GM12864 (cell line): ENCODE measurements at places on chromosomes 6 and 20.

GRCh38 chr6:122048570-122048969 lies 350.9 kb upstream of the HSF2 start:
- DNase-seq: no peak

DNA sequence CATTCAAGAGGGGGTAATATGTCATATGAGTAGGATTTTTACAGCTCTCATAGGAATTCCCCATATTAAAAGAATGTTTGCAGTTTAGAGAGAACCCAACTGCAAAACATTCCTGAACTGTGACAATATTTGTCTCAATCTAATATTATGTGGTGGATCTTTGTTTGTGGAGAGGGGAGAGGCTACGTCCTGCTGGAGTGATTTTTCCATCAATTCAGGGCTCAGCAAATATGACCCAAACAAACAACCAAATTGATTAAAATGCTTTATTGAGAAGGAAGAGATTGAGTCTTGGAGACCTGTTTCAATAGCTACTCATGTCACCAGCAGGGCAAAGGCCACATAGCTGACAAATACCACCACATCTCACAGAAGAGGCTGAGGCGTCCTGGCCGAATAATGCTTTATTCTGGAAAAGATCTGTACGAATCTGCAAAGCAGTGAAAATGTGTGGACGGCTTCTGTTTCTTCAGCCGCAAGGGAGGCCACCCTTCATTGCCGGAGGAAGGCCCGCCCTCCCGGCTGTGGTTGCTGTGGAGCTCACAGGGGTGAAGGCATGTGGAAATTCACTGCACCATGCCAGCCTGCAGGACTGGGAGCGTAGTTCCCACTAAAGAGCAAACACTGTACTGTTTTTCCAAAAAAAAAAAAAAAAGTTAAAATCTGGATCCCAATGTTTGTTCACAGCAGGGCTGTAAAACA lies 89.7 kb upstream of the QKI start:
- no peak for DNase-seq

GRCh38 chr20:63941282-63942081 lies 14.7 kb downstream of the UCKL1 start:
- no peak for DNase-seq

- no peak for DNase-seq
Observed at GRCh38 chr6:30397697-30398096, 52.7 kb downstream of the RPP21 start.

- no peak for DNase-seq
Observed at GRCh38 chr6:105609375-105609991, 206.6 kb upstream of the PREP start.

DNA sequence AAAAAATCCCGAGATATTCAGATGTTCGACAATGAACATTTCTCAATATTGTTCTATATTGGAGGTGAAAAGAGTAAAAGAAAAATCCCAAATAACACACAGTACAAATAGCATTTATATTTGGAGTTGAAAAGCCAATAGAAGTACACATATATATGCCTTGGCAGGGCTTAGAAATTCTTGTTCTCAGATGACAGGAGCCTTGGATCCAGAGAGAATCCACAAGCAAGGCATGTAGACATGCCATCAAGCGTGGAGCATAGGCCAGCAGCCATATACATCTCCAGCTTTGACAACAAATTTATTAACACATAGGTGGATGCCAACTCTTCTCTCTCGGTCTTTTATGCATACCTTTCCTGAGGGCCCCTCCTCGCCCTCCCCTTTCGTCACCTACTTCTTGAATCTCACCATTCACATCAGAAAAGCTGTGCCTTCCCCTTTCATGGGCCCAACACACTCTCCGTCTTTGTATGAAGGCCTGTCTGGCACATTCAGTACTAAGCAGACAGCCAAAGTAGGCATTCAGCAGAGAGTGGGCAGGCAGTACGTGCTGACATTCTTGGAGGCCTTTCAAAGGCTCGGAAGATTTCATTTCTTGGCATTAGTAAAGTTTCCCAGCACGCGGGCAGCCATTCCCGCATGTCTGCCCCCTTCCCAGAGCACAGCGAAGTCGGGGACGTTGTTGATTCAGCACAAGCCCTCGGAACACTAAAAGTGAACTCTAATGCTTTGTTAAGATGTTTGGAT lies 18.2 kb downstream of the NEDD9 start:
- no peak for DNase-seq

DNA sequence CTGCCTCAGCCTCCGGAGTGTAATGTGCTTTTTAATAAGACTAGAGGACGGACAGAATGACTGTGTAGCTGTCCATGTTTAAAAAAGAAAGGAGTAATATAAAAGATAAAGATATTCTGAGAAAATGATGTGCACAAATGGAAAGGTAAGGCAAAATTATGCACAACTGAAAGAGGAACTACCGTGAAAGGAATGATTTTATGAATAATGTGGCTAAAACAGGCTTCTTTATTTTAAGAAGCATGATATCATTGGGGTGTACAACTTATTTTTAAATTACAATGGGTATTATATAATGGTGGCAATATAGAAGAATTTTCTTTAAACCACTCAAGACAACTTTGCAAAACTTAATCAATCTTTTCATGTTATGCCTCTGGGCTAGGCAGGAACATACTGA lies 78.1 kb downstream of the FIG4 start:
- no peak for DNase-seq

- no peak for DNase-seq
Observed at GRCh38 chr20:57851025-57851682, 141.3 kb upstream of the PMEPA1 start.

DNA sequence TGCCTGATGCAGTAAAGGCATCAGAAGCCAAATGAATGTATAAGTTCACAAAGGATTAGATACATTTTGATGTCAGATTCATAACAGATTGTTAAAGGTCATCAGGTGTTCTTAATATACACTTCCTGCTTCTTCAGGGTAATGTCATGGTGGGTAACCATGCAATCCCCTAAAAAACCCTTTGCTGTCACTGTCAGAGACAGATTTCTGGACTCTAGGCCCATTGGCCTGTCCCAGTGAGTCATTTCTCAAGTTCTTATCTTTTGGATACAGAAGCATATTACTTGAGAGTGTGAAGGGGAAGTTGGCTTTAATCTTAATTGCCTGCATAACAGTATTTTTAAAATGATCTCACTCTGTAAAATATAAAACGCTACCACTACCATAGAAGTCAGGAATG lies 895.6 kb upstream of the MAP3K7 start:
- DNase-seq: peak; percentile 36
